ENCODE measurements at places on chromosomes 16 and 17. TPM values are rescaled to one million over a fixed set of nuclear protein-coding genes. Genes with fewer than 3 reads are reported as not detected.

DNA sequence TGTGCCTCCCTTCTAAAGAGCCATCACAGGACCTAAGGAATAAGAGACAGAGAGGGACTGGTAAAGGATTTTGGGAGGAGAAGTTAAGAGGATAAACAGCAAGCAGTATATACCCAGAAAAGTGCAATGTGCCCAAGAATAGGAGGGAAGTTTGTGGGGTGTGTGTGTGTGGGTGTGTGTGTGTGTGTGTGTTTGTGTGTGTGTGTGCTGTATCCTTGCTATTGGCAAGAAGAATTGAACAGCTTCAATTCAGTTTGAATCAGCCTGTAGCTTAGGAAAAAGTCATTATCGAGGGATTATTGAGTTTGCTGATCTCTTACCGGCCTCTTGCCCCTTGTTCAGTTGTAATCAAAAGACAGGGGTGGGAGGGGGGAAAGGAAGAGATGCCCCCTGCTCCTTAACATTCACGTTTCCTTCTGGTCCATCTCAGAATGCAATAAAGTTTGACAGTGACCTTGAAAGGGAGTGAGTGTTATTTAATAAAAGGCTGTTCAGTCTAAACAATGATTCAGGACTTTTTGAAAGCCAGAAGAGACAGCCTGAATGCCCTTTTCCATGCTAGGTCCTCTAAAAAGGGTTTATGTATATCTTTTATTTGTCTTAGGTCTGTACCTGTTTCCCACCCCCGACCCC is 23.9 kb upstream of the MAPT start:
- no peak overlapping the region for H3K4me3 ChIP-seq
- no peak overlapping the region for H3K27ac ChIP-seq
- no peaks in the 10 kb centered on the region for H3K27me3 ChIP-seq
- no peaks in the 10 kb centered on the region for H3K36me3 ChIP-seq

- no peak for DNase-seq
- peaks cover 9% of the 10 kb centered on the region for H3K4me1 ChIP-seq
- no peaks in the 10 kb centered on the region for H3K36me3 ChIP-seq
- no peak overlapping the region for H3K4me3 ChIP-seq
- H3K27ac ChIP-seq = no peak overlapping the region
Observed at GRCh38 chr17:76272541-76273444, 7.6 kb downstream of the UBALD2 start.

DNA sequence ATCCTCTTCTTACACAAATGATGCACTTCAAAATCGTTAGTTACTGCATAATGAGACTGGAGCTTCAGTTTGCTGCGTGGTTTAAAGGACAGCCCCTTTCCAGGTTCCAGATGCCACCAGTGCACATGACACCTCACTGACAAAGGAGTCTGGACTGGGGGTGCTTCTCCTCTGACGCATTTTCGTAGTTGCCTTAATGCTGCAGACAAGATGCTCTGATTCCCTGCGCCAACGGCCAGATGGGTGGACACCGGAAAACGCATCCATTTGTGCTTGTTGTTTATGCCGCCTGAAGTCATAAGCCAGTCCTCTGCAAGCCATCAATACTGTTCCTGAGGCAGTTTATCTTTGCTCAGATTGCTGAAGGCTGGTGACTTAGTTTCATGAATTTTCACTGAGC is 16.0 kb downstream of the FBXO31 start:
- no peaks in the 10 kb centered on the region for H3K36me3 ChIP-seq
- H3K27me3 ChIP-seq = no peaks in the 10 kb centered on the region
- H3K4me3 ChIP-seq = no peak overlapping the region
- peaks cover 16% of the 10 kb centered on the region for H3K4me1 ChIP-seq
- DNase-seq = no peak

- peak; percentile 37 for DNase-seq
- H3K27me3 ChIP-seq = no peaks in the 10 kb centered on the region
- peak overlapping the region; percentile 37 for H3K27ac ChIP-seq
- H3K4me3 ChIP-seq = peak overlapping the region; percentile 57
Observed at GRCh38 chr17:21286909-21287702, 2.6 kb downstream of the MAP2K3 start.

- H3K4me1 ChIP-seq = no peaks in the 10 kb centered on the region
- no peak overlapping the region for H3K4me3 ChIP-seq
Observed at GRCh38 chr17:44397479-44398440, 8.3 kb upstream of the ITGA2B start.

Gene PRAC2
- not detected for total RNA-seq

GRCh38 chr17:37848690-37849616 is 75.3 kb upstream of the TBC1D3K start:
- no peaks in the 10 kb centered on the region for H3K4me1 ChIP-seq
- DNase-seq = no peak
- H3K27ac ChIP-seq = no peak overlapping the region
- no peaks in the 10 kb centered on the region for H3K36me3 ChIP-seq

GRCh38 chr17:29085223-29085622 is 42.3 kb downstream of the PIPOX start:
- no peaks in the 10 kb centered on the region for H3K36me3 ChIP-seq
- no peaks in the 10 kb centered on the region for H3K27me3 ChIP-seq
- H3K27ac ChIP-seq = no peak overlapping the region
- no peaks in the 10 kb centered on the region for H3K4me1 ChIP-seq
- no peak for DNase-seq

Gene TBC1D3K
- not detected for total RNA-seq

DNA sequence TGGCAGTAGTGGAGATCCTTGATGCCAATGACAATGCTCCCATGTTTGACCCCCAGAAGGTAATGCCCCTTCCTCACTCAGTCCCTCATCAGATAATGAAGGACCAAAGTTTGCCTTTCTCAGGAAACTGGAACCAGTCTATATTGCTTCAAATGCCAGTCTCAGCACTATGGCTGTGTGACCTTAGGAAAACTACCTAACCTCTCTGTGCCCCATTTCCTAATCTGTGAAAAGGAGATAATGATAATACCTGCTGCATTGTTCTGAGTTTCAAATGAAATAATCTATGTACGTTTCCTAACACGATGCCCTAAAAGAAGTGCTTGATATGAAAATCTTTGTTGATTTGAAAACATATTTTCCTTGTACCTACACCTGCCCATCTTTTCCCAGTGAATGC is 35.9 kb downstream of the CDH3 start:
- H3K36me3 ChIP-seq = no peaks in the 10 kb centered on the region
- H3K4me3 ChIP-seq = no peak overlapping the region
- H3K4me1 ChIP-seq = no peaks in the 10 kb centered on the region

GRCh38 chr16:72877374-72878028 is 170.4 kb downstream of the ZFHX3 start:
- no peaks in the 10 kb centered on the region for H3K27me3 ChIP-seq
- H3K4me3 ChIP-seq = no peak overlapping the region
- H3K36me3 ChIP-seq = no peaks in the 10 kb centered on the region
- DNase-seq = no peak
- H3K27ac ChIP-seq = no peak overlapping the region

DNA sequence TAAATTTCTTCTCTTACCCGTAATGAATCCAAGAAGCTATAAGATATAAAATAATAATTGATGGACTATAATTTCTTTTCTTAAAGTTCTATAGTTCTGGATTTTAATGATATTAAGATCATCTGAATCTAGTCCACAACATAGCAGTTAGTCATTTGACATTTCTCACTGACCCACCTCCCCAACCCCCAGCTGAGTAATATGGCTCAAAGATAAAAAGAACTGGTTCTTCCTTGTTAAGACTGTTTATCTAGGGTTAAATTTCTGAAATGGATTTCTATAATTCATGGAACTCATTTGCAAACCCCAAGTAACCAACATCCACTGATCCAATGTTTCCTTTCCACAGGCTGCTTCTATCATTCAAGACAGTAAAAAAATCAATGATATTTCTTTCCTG is 133.9 kb upstream of the SOX9 start:
- no peak for DNase-seq
- H3K36me3 ChIP-seq = no peaks in the 10 kb centered on the region
- H3K4me3 ChIP-seq = no peak overlapping the region
- no peaks in the 10 kb centered on the region for H3K27me3 ChIP-seq
- H3K4me1 ChIP-seq = no peaks in the 10 kb centered on the region
- H3K27ac ChIP-seq = no peak overlapping the region

- H3K27ac ChIP-seq = no peak overlapping the region
- no peaks in the 10 kb centered on the region for H3K36me3 ChIP-seq
- no peaks in the 10 kb centered on the region for H3K4me1 ChIP-seq
- no peak overlapping the region for H3K4me3 ChIP-seq
- H3K27me3 ChIP-seq = no peaks in the 10 kb centered on the region
Observed at GRCh38 chr16:27839419-27839818, 224.1 kb downstream of the GSG1L start.

GRCh38 chr16:70252355-70252988 is 732 bp upstream of the EXOSC6 start:
- H3K36me3 ChIP-seq = no peaks in the 10 kb centered on the region
- peaks cover 2% of the 10 kb centered on the region for H3K4me1 ChIP-seq
- DNase-seq = no peak
- H3K27me3 ChIP-seq = no peaks in the 10 kb centered on the region
- H3K4me3 ChIP-seq = no peak overlapping the region

- H3K27ac ChIP-seq = no peak overlapping the region
- no peaks in the 10 kb centered on the region for H3K27me3 ChIP-seq
- DNase-seq = no peak
- H3K36me3 ChIP-seq = no peaks in the 10 kb centered on the region
Observed at GRCh38 chr17:66407864-66408263, 105.5 kb downstream of the PRKCA start.

DNA sequence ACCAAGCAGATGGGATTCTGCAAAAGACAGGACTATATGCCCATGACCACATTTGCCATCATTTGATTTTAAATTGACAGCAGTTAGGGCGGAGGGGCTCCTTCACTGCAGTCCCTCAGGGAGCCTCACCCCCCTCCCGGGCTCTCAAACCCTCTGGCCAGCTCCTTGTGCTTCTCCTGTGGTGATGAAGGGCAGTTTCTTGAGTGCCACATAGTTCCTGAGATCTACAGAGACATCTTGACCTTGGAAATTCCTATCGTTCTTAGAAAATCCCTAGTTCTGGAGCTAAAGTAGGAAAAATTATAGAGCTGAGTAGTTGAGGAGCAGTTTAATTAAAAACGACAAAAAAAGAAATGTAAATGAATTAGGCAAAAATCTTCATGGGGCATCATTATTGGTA is 231.5 kb downstream of the CCDC182 start:
- H3K4me1 ChIP-seq = peaks cover under 1% of the 10 kb centered on the region
- no peak for DNase-seq
- no peak overlapping the region for H3K27ac ChIP-seq
- no peaks in the 10 kb centered on the region for H3K36me3 ChIP-seq
- H3K4me3 ChIP-seq = no peak overlapping the region

Data from ovary (tissue), 10 donors.